DMS 273 treated with DMSO at 0.1 percent for 48 hours (cell line): ENCODE measurements at places on chromosomes 4 and X.

DNA sequence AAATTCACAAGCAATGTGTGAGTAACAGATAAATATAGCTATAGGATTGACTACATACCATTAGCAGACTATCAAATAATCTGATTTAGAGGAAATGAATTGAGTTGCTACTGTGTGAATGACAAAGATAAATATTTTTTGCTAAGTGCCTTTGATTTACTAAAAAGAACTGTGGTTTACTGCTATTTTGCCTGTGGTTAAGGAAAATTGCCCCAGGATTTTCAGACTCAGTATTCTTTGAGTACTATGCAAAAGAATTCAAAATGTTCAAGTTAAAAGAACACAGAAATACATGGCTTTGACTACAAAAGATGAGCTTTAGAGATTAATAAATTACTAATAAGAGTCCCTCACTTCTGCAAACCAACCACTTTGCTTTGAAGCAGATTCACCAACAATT, 853.8 kb downstream of the ADGRL3 start:
- no peak for DNase-seq

DNA sequence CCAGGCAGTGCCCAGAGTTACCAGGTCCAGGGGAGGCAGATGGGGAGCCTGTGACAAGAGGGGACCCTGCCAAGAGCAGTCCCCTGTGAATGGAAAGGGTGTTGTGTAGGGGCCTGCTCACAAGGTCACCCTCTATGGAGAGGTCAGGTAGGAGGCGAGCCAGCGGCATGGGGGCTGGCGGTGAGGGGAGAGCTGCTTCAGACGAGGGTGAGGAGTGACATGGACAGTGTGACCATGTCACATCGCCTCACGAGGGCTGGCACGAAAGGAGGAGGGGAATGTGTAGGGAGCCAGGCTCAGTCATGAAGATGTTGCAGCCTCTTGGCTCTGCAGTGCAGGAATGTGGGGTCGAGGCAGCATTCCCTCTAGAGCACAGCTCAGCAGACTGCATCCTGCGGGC, 29.6 kb downstream of the CLCN4 start:
- no peak for DNase-seq

GRCh38 chr4:145865274-145865941, 73.2 kb downstream of the ZNF827 start:
- no peak for DNase-seq

- no peak for DNase-seq
These were observed 24.6 kb upstream of the LAP3 start for GRCh38 chr4:17552427-17552826.

GRCh38 chr4:1398681-1399507, 7.3 kb downstream of the NKX1-1 start:
- DNase-seq: no peak

GRCh38 chrX:20143561-20143960, 1.9 kb upstream of the EIF1AX start:
- no peak for DNase-seq
